ENCODE measurements at places on chromosomes 1 and 21. TPM values are rescaled to one million over a fixed set of nuclear protein-coding genes. Genes with fewer than 3 reads are reported as not detected.

GRCh38 chr1:170313306-170313705, 167.5 kb downstream of the NTMT2 start:
- no peak for DNase-seq

DNA sequence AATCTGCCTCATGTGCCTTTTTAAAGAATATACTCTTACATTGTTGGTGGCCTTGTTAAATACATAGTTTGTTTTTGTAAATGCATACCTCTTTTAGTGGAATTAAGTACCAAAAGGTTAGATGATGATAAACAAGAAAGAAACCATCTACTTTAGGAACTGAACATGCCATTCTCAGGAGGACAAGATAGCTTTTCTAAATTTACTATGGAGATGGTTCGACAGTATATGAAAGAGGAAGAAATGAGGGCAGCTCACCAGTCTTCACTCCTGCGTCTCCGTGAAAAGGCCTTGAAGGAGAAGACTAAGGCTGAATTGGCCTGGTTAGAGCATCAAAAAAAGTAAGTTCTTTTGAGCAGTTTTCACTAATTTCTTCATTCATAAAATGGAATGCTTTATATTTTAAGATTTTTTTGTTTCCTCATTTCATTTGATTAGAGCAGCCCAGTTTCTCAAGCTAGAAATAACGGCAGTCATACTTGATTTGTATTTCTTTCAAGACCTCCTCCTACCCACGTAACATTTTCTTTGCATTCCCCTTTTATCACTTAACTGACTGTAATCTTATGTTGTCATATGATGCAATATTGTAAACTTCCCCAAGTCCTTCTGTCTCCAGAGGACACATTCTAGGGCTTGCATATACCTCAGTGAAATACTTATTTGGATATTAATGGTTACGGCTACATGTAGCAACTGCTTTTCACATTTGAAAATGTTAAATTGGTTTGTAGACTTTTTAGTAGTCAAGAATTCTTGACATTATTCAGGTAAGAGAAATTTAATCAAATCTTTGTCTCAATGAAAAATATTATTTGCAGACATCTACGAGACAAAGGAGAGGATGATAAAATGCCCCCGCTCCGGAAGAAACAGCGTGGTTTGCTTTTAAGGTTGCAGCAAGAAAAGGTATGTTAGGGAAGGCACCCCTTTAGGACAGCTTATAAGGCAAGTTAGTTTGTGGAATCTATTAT, 99.3 kb downstream of the CEP350 start:
- no peak for DNase-seq

- DNase-seq: no peak
Measured at GRCh38 chr1:153071511-153071910, at the start of gene SPRR2B. TSS of gene SPRR2B (minus strand) at chr1:153071611. CDS start at chr1:153070839, 772 bp downstream.

DNA sequence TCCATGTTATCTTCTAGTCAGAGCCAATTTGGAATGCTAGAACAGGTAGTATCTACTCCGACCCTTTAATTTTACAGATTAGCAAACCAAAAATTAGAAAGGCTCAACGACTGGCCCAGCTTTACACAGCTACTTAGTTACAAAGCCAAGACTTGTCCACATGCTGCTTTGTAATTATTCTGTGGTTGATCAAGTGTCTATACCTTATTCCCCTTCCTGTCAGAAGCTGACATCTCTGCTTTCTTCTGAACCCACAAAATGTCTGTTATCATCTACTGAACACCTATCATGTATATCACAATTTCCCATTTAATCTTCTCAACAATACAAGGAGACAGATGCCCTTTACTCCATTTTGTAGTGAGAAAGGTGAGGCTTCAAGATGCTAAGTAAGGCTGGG, 15.6 kb downstream of the TGFBR3 start:
- DNase-seq: no peak

DNA sequence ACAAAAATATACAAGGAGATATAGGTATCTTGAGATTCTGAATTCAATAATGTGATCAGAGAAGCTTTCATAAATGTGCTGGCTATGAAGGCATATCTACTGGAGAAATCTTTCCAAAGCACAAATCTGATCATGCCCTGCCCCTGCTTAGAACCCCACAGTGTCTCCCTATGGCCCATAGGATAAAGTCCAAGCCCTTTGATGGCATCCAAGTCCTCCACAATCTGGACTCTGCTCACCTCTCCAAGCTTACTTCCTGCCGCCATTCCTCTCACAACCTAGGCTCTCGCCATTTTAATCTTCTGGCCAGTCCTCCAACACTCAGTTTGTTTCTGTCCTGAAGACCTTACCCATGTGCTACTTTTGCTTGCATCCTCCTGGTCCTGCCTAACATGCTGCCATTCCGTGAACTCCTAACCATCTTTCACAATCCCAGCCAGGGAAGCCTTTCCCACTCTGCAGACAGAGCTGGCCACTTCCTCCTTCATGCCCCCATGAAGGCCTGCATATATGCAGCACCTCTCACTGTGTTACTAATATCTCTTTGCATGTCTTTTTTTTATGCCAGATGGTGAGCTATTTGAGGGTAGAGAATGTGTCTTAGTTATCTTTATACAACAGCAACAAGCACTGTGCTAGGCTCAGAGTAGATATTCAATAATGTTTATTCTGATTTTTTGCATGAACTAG, 5.6 kb upstream of the ATP1A1 start:
- no peak for DNase-seq

GRCh38 chr1:16175610-16176553, 20.0 kb upstream of the EPHA2 start:
- peak; percentile 95 for DNase-seq

DNA sequence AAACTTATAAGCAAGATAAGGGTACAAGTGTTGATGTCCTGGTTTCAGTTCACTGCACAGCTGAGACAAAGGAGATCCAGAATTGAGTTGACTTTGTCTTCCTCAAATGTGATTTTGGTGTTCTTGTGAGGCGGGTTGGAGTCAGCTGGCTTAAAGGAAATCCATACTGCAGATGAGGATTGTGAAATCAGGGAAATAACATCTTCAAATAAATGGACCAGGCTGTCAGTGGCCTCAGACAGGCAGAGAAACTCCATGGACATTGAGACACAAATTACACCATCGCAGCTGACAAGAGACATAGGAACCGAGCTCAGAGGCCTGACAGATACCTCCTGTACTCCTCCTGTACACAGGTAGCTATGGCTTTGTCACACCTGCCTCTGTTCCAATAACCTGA, 27.0 kb upstream of the REG4 start:
- no peak for DNase-seq

DNA sequence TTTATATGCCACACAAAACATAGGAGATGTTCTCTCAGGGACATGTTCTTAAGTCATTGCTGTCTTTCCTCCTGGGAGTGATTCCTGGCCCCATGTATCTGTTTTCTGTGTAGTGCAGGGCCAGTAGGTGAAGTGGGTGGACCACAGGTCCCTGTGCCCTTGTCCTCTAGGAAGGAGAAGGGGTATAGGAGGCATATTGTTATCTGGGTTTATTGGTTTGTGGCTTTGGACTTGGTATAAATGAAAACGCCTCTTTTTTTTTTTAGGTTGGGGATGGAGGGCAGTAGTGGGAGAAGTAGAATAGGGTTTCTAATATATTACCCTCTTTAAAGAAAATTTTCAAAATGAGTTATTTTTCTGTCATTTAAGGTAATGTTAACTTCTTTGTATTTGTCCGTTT, 29.4 kb downstream of the DYRK1A start:
- no peak for DNase-seq

DNA sequence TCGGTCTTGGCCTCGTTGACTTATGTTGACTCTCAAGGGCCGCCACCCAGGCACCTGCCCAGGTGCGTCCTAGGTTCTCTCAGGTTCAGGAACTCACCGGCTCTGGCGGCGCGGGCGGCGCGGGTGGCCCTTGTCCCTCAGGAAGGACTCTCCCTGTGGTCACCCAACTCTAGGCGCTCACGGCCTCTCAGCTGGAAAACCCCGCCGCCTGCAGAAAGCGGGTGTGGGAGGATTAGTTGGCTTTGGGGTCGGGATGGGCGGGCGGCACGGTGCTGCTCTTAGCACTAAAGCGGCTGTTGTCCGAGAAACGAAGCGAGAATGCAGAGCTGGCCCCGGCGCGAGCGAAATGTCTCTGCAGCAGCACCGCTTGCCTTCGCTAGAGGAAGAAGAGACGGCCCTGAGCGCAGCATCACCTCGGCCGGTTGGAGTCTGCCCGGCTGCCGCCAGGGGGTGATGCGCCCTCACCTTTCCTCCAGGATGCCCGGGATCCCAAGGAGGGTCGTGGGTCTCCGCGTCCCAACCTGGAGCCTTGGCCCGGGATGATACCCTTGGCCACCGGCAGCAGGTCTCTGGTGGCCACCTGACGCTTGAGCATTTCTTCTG, 8.1 kb upstream of the TADA1 start:
- DNase-seq: peak; percentile 67

- peak; percentile 98 for DNase-seq
Measured at GRCh38 chr1:32741413-32742198, 39.0 kb upstream of the SYNC start.

DNA sequence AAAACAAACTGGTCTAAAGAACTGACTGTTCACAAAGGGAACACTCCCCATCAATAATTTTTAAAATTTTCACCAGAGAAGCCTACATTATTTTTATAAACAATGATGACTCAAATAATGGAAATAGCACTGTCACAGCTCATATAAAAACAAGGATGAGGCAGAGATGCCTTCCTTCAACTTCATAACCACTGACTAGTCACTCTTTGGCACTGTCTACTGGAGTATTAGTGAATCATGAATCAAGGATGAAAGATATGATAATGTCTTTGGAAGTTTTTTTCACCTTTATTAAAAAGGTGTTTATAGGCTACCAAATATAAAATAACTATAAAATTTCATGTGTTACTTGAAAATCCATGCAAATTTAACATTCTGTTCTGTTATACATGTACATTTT, 316.9 kb downstream of the VAV3 start:
- peak; percentile 1 for DNase-seq

- DNase-seq: peak; percentile 91
Measured at GRCh38 chr1:43522776-43523480, 7.8 kb upstream of the PTPRF start.

C1orf141 gene
- total RNA-seq: not detected

OR2W3 gene
- 1.1 TPM for total RNA-seq

ZMYND12 gene
- 0.88 TPM for total RNA-seq

HTR6 gene
- not detected for total RNA-seq

Measured in osteoblast (primary cell).